GF-D8 (cell line): ENCODE measurements at places on chromosomes 11 and 22.

- no peak for DNase-seq
These were observed 105.1 kb downstream of the RRAS2 start for GRCh38 chr11:14253840-14254239.

- DNase-seq, result no peak
These were observed 267.2 kb upstream of the SYN3 start for GRCh38 chr22:33325232-33326004.

DNA sequence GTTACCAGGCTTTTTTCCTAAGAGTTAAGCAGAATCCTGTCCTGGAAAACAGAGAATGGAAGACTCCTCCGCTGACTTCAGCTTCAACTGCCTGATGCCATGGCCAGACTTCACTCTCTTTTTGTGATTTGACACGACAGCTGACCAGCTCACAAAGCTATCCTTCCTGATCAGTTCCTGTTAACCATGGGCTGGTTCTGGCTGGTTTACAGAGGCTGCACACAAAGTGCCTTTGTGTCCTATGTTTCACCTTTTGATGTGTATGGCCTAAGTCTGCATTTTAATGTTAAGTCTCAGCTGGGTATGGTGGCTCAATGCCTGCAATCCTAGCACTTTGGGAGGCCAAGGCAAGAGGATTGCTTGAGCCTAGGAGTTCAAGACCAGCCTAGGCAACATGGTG is 11.1 kb downstream of the FOLR3 start:
- no peak for DNase-seq

DNA sequence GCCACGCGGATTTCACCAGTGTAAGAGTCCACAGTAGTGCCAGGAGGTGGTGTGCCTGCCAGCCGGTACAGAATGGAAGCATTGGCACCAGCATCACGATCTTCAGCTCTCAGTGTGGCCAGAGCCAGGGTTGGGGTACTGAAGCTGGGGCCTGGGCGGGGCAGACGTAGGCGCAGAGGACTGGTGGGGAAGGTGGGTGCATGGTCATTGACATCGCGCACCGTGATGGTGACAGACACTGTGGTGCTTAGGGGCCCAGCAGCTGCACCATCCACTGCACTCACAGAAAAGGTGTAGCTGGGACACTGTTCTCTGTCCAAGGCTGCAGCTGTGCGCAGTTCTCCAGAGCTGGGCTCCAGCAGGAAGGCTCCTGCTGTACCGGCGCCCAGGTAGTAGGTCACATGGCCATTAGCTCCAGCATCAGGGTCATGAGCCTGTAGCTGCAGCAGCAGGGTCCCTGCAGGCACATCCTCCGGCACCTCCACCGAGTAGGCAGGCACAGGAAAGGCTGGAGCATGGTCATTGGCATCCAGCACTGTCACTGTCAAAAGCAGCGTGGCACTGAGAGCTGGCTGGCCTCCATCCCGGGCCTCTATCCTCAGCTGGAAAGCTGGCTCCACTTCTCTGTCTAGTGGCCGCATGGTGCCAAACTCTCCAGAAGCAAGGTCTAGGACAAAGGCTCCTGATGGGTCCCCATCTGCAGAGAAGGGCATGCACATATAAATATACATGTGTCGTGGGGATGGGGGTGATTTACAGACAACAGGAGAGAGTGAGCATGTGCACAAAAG is 7.9 kb upstream of the TPP1 start:
- DNase-seq, result no peak
